ENCODE measurements at places on chromosomes 13 and 19.

DNA sequence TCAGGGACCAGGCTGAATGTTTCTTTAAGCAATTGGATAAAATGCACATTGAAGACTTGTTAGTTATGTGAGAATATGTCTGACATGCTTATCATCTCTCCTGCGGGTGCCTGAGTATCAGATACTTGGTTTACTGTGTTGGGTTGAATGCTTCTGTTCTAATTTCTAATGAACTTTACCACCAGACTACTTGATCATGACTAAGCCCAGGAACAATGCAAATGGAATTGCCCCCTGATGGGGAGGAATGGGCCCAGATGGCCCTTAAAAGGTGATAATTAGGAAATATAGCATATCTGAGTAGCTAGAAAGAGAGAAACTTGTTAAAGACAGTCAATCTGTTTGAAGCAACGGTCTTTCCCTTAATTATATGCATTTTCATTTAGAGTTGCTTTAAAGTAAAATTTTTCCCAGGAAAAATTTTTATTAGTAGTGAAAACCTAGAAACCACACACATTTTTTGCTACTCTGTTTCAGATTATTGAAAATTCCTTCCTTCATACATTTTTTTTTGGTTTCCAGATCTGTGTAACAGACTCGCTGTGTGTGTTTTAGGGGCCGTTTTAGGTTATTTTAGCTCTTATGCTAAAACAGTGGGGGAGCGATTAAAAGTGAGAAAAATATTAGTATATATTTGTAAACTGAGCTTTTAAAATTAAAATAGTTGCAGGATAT lies 186.6 kb downstream of the TM9SF2 start:
- DNase-seq: no peak

- no peak for DNase-seq
Observed at GRCh38 chr19:30155381-30156200, 213.6 kb downstream of the URI1 start.

- no peak for DNase-seq
Observed at GRCh38 chr13:68895696-68896095, 1211.9 kb upstream of the ATXN8OS start.

DNA sequence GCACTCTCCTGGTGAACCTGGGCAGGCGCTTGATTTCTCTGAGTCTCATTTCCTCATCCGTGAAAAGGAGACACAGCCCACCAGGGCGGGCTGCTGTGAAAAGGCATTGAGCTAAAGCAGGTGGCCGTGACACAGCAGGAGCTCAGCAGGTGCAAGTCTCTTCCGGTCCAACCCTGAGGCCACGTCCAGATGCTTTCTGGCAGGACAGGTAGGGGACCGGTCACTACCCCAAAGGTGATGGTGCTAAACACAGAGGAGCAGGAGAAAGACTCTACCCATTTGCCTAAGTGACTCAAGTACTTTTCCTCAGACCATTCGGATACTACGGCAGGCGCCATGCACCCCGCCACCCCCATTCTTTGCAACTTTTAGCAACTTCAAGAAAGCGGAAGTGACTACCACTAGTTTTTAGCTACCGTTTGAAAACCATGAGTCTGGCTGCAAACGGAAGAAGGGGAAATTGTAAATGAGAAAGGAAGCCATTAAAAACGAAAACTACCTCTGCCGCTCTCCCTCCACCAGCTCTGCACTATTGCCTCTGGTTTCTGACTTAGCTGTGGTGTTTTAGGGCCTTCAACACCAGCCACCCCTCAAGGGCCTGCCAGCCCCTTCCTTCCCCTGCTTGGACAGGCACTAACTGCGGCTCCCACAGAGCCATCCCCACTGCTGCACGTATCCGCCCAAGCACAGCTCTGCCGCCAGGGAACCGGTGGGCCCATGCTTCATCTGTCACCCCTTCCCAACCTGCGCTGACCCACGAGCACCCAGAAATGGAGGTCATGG lies 4.8 kb downstream of the PPP6R1 start:
- DNase-seq: peak; percentile 96

GRCh38 chr13:99642841-99643240 lies 141.6 kb downstream of the TM9SF2 start:
- no peak for DNase-seq
